EL (cell line): ENCODE measurements at places on chromosomes 4 and X.

GRCh38 chrX:121231566-121232358 lies 184.4 kb downstream of the GLUD2 start:
- DNase-seq, result no peak

DNA sequence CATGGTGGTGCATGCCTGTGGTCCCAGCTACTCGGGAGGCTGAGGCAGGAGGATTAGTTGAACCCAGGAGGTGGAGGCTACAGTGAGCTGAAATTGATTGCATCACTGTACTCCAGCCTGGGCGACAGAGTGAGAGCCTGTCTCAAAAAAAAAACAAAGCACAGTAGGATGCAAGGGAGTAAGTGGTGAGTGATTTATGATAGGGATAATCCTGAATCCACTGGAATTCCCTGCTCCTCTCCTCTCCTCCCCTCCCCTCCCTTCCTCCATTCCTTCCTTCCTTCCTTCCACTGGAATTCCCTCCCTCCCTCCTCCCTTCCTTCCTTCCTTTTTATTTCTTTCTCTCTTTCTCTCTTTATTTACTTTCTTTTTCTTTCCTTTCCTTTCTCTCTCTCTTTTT lies 40.9 kb upstream of the NKRF start:
- no peak for DNase-seq

DNA sequence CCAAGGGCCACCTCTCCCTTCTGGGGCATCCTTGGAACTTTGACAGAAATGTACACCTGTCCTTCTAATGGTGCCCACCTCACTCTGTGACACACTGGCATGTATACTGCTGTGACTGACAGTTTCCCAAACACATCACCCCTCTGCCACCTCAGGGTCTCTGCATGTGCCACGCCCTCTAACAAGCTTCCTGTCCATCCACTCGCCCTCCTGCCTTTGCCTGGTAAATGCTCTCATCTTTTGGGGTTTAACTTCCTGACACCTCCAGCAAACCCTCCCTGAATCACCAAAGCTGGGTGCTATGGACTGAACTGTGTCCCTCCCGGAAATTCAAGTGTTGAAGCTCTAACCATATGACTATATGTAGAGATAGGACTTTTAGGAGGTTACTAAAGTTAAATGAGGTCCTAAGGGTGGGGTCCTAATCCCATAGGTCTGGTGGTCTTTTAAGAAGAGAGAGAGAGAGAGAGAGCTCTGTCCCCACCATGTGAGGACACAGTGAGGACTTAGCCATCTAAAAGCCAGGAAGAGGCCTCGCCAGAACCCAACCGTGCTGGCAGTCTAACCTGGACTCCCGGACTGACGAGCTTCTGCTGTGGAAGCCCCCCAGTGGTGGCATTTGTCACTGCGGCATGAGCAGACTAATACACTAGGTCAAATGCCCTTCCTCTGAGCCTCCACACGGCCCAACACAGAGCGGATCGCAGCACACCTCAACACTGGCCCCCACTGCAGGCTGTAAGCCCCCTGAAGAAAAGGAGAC lies 95.6 kb downstream of the AFAP1 start:
- peak; percentile 94 for DNase-seq

DNA sequence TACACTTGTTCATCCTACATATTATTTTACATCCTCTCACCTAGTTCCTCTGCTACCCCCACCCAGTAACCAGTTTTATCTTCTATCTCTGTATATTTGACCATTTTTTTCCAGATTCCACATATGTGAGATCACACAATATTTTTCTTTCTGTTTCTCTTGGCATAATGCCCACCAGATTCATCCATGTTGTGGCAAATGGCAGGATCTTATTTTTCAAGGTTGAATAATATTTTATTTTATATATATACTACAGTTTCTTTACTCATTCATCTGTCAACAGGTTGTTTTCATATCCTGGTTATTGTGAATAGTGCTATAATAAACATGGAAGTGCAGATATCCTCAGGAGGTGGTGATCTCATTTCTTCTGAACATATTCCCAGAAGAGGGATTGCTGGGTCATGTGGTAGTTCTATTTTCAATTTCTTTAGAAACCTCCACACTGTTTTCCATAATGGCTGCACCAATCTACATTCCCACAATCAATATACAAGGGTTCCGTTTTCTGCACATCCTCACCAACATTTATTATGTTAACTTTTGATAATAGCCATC lies 48.2 kb downstream of the THAP9 start:
- DNase-seq, result peak; percentile 55

DNA sequence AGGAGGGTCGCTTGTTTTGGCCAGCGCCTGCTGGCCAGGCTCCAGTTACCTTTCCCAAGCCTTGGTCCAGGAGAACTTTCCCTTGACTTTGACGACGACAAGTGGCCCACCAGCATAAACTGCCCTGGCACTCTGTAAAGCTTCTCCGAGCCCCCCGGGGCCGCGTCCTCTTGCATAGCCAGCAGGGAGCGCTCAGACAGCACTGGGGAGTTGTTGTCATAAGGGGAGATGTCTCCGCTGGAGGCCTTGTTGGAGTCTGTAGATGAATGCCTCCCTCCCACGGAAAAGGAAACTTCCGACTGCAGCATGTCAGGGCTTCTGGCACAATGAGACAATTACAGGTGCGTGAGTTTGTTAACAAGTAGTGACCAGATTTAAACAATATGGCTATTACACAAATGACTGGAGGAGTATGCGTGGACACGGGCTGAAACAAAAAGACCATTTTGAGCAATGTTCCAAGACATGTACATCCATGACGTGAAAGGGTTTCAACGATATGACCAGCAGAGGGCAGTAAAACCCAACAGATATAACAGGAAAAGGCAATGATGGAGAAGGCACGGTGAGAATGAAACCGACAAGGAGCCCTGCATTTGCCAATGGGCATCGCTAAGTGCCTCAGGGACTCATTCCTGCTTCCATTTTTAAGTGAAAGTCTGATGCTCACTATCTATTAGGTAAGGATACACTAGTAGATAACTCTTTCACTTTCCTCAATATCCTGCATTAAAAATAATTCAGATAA lies 33.0 kb downstream of the HCCS start:
- DNase-seq, result peak; percentile 75

DNA sequence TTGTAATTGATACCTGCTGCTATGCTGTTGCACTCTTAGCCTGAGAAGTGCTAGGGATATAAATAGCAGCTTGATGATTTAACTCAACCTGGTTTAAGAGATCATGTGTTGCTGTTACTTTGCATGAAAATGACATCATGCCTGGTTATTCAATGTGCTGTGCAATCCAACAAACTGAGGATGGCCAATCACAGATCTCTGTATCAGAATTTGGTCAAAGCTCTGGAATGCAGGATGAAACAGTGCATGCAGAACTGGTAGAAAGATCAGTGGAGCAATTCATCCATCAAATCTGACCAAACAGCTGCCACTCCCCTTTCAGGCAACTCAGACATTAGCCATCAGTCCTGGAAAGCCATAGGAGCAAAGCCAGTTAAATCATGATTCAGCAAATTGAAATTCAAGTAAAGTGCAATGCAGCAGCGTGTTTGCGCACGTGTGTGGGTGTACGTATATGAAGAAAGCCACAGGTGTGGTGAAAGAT lies 160.3 kb upstream of the RASGEF1B start:
- DNase-seq, result peak; percentile 6

DNA sequence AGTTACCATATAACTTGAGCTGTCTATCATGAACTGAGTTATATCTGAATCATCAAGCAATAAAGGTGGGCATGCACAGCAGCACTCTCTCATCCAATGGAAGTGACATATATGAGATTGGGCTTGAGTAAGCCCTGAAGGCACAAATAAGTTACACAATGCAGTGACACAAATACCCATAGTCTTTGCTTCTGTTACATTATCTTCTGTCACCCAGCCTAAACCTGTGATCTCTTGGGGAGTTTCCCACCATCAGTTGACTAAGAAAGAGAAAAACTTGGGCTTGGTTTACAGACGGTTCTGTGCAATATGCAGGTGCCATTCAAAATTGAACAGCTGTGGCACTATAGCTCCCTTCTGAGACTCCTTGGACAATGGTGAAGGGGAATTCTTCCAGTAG lies 138.8 kb upstream of the IL15 start:
- DNase-seq, result no peak

DNA sequence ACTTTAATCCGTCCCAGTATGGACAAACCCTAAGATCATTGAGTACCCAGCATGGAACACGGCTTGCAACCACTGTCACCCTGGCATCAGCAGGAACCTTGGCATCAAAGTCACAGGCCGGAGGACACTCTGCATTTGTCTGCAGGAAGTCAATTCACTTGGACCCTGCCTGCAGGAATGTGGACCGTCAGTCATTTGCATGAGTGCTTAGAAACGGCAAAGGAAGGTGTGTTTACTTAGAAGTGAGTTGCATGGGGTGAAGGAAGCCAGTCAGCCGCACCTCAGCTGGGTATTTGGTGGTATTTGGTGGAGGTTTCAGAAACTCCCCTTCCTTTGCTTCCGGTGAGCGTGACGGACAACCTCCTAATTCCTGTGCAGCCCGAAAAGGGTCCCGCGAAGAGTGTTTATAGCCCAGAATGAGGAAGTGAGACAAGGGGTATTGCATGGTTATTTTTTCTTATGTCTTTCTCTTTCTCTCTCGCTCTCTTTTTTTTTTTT lies 15.5 kb downstream of the P2RY8 start:
- no peak for DNase-seq

GRCh38 chrX:150602296-150602695 lies 33.9 kb downstream of the MTM1 start:
- no peak for DNase-seq

GRCh38 chrX:13059637-13060499 lies 15.4 kb upstream of the FAM9C start:
- peak; percentile 80 for DNase-seq

- DNase-seq, result peak; percentile 83
These were observed 130.4 kb upstream of the FRMPD4 start for GRCh38 chrX:12007881-12008280.

- no peak for DNase-seq
These were observed 19.8 kb upstream of the GBA3 start for GRCh38 chr4:22672944-22673343.

GRCh38 chrX:21863241-21863640 lies 7.5 kb downstream of the YY2 start:
- peak; percentile 19 for DNase-seq

- DNase-seq, result no peak
These were observed 449.8 kb upstream of the AR start for GRCh38 chrX:67094061-67094460.

- no peak for DNase-seq
These were observed 7.5 kb downstream of the ADD1 start for GRCh38 chr4:2850966-2851798.

DNA sequence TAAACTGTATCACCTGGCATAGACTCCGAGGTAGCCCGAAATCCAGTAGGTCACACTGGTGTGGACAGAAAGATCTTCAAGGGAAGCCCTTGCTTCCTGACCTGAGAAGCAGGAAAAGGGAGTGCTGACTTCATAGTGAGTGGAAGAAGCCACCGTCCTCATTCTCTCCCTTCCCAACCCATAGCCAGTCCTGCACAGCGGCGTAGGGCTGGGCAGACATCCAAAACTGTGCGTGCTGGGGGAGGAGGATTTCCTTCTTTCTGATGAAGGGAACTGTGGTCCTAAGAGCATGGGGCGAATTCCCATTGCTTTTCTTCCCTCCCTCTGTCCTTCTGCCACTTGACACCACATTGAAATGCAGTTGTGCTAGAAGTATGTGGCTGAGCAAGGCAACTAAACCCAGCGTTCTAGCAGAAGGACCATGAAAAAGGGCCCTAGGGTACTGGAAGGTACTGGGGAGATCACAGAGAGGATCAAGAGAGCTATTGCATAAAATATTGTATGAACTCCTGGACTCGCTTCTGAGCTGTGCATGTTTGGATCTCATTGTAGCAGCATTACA lies 66.9 kb downstream of the STOX2 start:
- no peak for DNase-seq

- no peak for DNase-seq
These were observed 16.2 kb downstream of the NOP14 start for GRCh38 chr4:2946812-2947600.

- DNase-seq, result peak; percentile 70
These were observed 54.5 kb downstream of the RAB40A start for GRCh38 chrX:103464774-103465117.

GRCh38 chr4:157977086-157977485 lies 195.7 kb downstream of the GASK1B start:
- DNase-seq, result no peak

DNA sequence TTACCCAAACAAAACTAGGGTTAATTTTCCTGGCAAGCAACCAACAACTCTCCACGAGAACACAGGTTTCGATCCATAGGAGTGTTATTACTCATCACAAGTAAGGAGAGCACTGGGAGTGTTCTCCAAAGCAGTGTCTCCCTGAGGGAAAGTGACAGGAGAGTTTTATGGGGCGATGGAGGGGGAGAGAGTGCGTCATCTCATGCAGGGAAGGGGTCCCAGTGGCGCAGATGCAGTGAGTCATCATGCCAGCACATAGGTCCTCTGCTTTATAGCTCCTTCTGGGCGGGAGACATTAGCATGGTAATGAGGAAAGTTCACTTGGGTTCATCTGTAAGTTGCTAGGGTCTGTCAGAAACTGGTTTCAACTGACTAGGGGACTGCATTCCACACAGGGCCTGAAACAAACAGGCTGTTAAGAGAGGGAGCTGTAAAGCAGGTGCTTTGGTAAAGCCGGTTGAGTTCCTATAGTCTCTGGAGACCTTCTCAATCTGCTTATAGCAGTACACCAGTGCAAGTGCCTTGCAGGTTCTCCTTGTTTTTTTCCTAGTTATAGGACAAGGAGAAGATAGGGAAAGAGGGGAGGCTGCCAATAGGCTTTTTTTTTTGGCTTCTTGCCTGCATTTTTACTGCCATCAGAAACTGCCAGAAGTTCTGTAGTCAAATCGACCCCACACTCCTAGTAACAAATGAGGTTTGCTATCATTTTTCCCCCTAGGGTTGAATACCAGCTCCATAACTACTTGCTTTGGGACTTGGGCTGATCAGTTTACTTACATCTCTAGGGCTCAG lies 12.8 kb upstream of the BOD1L1 start:
- DNase-seq, result peak; percentile 97

- DNase-seq, result no peak
These were observed 64.1 kb downstream of the BEND4 start for GRCh38 chr4:42088386-42088785.

- no peak for DNase-seq
These were observed 325.8 kb downstream of the ARAP2 start for GRCh38 chr4:35918491-35918977.

- DNase-seq, result no peak
These were observed 47.5 kb downstream of the CCNI start for GRCh38 chr4:77028246-77028645.

GRCh38 chrX:17560385-17560784 lies 176.9 kb upstream of the SCML1 start:
- DNase-seq, result no peak
